ENCODE measurements at places on chromosomes 5 and 9. TPM values are rescaled to one million over a fixed set of nuclear protein-coding genes. Genes with fewer than 3 reads are reported as not detected.

Gene CDC25C
- 0.88 TPM for total RNA-seq

Gene SHC3
- 4.7 TPM for total RNA-seq

Gene SEMA5A
- total RNA-seq = 4.3 TPM

Gene PHPT1
- total RNA-seq = 56.6 TPM

Gene NOP16
- total RNA-seq = 20.5 TPM

Gene SHOC1
- total RNA-seq = not detected

Gene SURF1
- total RNA-seq = 42.7 TPM

Gene PCSK1
- 0.57 TPM for total RNA-seq

Gene C5orf58
- total RNA-seq = 2.3 TPM

Gene RAI14
- total RNA-seq = 8.6 TPM

Gene PPP2R2B
- total RNA-seq = not detected

Gene CBY3
- not detected for total RNA-seq

Gene KIAA0825
- total RNA-seq = 5.8 TPM

Gene ORM2
- total RNA-seq = not detected

Gene TNFSF8
- 6.8 TPM for total RNA-seq

Gene HAND1
- total RNA-seq = not detected

Gene DIPK1B
- total RNA-seq = 4.1 TPM

Gene GPR21
- 3.2 TPM for total RNA-seq

Gene PCDHA13
- 0.94 TPM for total RNA-seq

Gene PIP5KL1
- total RNA-seq = not detected

Gene NOL6
- total RNA-seq = 17.5 TPM

Gene ZFP62
- 14.8 TPM for total RNA-seq

Gene IGFBPL1
- total RNA-seq = not detected

Gene MCC
- total RNA-seq = 57.3 TPM

Gene SPINK6
- total RNA-seq = not detected

Gene ADGRV1
- total RNA-seq = not detected

Gene MARCHF3
- 30.7 TPM for total RNA-seq

Gene CCL27
- total RNA-seq = not detected

Gene RASEF
- 0.16 TPM for total RNA-seq

Gene ARL14EPL
- not detected for total RNA-seq

Gene ERCC6L2
- 50.7 TPM for total RNA-seq

Gene COQ4
- total RNA-seq = 51.1 TPM

Gene SHLD3
- 2.1 TPM for total RNA-seq

Gene CTSV
- 1.0 TPM for total RNA-seq

Gene SCGB3A2
- total RNA-seq = not detected

Gene FOXD4
- total RNA-seq = not detected

Gene STING1
- total RNA-seq = 17.6 TPM

Gene IFNA2
- total RNA-seq = not detected

Gene C5orf47
- not detected for total RNA-seq

Data from subcutaneous adipose tissue (tissue), 4 donors.